ENCODE measurements at places on chromosomes 2 and 18.

DNA sequence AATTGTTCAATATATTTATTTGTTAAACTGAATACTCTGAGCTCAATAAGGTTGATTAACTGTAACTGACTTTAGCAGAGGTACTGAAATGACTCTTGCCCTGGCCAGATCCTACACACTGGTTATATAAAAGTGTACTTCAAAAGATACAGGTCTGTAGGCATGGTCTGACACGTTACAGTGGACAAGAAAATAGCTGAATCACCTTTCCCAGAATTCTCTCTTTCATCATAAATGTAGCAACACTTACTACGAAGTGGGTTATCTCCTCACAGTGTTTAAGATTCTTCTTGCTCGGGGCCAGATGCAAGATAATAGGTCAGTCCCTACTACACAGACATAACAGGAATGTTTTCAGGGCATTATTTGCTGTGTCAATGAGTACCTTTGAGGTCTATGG, 107.0 kb upstream of the ZC3H15 start:
- DNase-seq = no peak

DNA sequence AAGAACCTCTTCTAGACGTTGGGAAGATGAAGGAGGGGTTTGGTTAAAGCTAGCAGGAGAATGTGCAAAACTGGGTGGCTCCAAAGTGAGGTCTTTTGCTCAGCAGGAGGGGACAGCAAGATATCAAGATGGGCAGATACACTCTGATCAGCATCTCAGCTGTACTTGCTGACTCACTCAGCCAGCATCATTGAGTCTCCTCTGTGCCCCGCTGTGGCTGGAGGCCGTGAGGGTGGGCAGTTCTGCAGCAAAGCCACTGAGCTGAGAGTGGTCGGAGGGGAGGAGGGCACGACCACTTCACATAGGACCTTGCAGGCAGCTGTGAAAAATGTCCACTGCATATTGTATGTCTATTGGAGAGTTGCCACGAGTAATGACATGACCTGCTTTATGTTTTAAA, 152.0 kb downstream of the CAPN13 start:
- no peak for DNase-seq

GRCh38 chr2:120763508-120763907, 27.8 kb downstream of the GLI2 start:
- DNase-seq = no peak

DNA sequence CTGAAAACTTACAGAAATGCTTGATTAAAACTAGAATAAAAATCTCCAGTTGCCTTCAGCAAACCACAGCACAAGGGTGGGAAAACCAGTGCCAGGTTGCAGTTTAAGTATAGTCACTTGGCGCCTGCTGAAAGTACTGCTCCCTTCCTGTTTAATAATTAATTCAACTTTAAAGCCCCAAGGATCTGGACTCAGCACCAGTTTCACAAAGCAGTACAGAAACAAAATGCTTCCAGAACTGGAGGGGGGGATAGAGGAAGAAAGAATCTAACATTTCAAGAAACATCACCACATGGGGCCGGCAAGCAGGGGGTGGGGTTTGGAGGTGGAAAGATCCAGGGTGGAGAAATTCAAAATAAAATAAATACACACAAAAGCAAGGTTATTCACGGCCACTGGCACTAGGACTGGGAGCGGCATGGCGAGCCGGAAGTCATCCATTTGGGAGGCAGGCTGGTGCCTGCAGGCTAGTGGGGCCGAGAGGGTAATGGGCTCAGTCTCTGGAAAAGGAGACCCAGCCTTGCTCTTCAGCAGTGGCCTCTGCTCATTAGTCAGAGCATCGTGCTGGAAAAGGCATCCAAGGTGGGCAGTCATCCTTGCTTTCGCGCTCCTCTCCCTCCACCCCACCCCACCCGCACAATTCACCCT, 85.8 kb downstream of the POU3F3 start:
- DNase-seq = no peak

GRCh38 chr2:200700856-200701255, 110.9 kb upstream of the BZW1 start:
- DNase-seq = no peak

Measured in activated CD4-positive, alpha-beta T cell treated with anti-CD3 and anti-CD28 coated beads, Interleukin-2, amount 50 U/mL, for 1 hour (primary cell).